ENCODE measurements at places on chromosomes 16 and 17.

GRCh38 chr17:74874615-74875037, 1.8 kb upstream of the FDXR start:
- no peak for DNase-seq

- no peak for DNase-seq
Observed at GRCh38 chr16:15847611-15848175, 9.1 kb downstream of the MYH11 start.

DNA sequence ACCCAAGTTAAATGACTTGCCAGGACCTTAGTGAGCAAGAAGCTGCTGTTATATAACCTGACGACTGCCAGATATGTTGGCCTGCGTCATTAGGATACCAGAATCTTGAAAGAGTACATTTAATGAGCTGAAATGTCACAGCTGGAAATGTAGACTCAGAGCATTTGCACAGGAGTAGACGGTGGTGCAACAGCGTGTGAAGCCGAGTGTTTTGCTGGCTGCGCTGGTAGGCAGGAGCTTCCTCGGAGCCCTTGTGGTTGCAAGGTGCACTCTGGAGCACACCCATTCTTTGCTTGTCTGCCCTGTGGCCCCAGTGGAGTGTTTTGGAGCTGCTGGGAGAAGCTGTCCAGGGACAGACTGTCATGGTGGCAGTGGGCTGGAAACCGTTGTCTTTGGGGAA, 79.3 kb downstream of the BANP start:
- no peak for DNase-seq

DNA sequence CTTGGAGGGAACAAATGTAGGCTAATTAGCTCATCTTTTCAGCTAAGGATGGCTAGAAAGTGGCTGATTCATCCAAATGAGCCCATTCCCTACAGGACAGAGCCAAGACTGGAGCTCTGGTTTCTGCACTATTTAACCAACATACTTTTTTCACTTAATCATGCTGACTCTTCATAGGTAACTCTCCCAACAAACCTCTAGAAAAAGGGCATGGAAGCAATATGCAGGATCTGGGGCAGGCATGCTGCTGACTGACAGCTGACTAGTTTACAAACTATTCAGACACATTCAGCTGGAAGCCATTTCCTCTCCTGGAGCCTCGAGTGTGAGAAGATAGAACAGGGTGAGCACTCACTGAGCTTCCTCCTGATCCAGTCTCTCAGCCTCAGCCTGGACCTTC, 6.2 kb downstream of the BECN1 start:
- no peak for DNase-seq

DNA sequence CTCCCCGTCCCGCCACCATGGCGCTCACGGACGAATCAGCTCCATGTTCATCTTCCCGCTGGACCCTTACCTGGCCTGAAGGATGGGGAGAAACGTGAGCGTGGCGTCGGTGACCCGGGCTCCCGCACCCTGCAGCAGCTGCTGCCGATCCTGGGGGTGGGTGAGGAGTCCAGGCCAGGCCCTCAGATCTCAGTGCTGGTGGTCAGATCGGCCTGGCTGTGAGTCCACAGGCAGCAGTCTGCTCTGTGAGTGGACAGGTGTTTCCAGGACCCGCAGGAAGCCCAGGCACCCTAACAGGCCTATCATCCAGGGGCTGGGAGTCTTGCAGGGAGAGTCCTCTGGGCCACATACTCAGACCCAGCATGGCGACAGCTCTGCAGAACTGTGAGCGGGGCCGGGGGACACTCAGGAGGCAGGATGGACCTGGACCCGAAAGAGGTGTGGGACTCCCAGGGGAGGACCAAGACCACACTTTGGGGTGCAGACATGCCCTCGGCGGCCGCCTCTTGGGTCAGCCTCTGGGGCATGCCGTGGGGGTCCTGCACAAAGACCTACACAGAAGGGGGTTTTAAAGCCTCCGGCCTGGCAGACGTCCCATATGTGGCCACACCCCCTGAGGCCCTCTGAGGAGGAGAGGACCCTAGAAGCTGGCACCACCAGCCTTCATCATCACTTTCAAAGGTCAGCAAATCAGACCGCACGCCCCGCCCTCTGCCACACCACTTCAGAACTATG, 27.2 kb upstream of the ZNF469 start:
- DNase-seq: no peak

DNA sequence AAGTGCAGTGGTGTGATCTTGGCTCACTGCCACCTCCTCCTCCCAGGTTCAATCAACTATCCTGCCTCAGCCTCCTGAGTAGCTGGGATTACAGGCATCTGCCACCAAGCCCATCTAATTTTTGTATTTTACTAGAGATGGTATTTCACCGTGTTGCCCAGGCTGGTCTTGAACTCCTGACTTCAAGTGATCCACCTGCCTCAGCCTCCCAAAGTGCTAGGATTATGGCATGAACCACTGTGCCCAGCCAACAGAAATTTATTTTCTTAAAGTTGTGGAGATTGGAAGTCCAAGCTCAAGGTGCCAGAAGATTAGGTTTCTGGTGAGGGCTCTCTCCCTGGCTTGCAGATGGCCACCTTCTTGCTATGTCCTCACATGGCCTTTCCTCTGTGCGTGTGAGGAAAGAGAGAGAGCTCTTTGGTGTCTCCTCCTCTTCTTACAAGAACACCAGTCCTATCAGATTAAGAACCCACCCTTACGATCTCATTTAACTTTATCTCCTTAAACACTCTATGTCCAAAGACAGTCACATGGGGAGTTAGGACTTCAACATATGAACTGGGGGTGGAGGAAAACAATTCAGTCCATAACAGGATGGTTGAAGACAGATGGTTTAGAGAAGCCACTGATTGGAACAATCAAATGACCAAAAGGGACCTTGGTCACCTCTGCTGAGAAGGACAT, 31.8 kb downstream of the C16orf82 start:
- DNase-seq: no peak

DNA sequence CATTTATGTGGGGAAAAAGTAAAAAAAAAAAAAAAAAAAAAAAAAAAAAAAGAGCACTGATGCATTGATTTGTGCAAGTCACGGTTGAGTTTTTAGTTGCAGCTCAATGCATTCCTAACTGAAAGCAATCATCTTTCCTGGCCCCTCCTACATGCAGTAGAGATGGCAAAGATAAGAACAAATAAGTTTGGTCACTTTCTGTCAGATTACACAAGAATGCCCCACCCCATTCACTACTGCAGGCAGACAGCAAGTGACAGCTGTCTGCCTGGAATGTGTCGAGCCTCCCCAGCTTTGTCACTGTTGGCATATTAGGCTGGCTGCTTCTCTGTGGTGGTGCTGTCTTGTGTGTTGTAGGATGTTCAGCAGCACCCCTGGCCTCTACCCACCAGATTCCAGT, 243.5 kb downstream of the FOXL1 start:
- DNase-seq: no peak

- peak; percentile 24 for DNase-seq
Observed at GRCh38 chr17:74566132-74566753, 1.1 kb downstream of the CD300H start.

DNA sequence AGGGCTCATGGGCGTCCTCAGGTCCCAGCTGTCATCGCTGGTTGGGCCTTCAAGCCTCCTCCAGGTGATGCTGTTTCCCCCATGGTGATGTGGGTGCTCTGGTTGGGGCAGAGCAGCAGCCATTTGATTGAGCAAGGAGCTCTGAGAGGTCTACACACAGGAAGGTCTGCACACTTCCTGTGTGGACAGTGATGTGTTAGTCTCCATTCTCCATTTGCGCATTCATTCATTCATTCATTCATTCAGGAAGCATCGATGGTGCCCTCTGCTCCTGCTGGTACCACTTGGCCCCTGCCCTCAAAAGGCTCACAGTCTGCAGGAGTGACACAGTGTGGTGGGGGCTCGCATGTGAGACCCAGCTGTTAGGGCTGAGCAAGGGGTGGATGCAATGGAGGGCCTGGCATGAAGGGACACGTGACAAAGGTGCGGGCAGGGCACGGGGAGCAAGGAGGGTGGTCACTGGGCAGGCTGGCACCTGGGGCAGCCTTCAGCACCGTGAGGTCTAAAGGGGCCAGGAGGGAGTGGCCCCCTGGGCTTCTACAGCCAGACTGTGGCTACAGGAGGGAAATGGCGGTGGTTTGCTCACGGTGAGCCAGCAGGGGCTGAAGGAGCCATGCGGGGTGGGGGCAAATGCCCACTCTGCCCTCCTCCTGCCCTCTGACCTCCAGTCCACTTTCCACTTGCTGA, 1.5 kb downstream of the ADGRG3 start:
- no peak for DNase-seq

DNA sequence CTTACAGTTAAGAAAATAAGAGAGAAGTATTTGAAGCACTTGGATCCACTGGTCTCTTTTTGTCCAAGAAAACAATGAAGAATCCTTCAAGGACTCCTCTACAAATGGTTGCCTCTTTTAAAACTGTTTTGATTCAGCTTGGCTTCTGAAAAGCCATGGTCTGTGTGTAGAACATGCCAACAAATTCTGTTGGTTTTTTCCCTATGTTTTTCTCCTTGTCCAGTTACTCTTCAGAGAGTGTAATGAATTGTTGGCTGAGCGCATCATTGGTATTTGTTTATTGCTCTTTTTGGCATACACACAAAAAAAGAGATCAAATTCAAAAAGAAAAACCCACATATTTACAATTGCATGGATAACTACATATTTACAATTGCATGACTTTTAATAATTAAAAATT, at the start of gene ABCA10:
Gene ABCA10, minus strand, starts transcription at position 249 of the 400 bp plus-strand sequence. CDS start 3,466 bp downstream, outside the sequence.
- no peak for DNase-seq

GRCh38 chr17:75647061-75647460, 13.8 kb downstream of the SMIM5 start:
- peak; percentile 48 for DNase-seq

GRCh38 chr17:7045492-7046126, 1.7 kb upstream of the SLC16A11 start:
- DNase-seq: no peak

DNA sequence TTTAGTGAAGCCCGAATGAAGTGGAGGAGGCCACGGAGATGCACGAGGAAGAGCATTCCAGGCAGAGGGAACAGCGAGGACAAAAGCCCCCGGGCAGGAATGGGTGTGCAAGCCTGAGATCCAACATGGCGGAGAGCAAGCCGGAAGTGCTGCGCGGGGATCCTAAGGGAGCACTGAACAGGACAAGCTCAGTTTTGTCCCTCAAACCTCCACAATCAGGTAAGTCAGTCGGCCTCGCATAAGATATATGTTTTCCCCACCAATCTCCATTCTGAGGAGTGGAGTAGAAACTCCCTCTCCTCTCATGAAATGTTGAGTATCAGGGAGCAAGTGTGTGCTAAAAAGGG, 32.9 kb upstream of the USP22 start:
- no peak for DNase-seq

DNA sequence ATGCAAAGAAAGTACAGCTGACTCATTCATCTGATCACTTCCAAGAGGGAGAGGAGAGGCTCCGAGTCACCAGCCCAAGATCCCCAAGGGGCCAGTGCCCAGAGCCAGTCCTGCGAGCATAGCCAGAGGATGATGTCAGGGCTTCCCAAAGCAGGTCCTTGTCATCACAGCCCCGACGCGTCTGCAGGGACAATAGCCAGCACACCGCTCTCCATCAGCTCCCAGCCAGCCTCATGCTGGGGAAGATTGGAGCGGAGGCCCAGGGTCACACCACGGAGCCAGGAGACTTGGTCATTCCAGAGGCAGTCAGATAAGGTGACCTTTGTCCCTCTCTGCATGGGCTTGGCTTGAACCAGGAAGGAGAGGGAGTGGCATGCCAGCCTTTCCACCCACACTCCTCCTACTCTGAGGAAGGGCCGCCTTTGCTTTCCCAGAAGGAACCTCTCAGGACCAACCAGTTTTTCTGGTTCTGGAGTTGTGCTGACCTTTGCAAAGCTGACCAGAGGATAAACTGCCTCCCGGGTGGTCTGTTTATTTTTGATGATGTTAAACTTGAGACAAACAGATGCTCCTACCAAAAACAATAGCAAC, 58.3 kb upstream of the ARHGAP44 start:
- DNase-seq: no peak

GRCh38 chr16:2152695-2153506, 2.7 kb upstream of the TRAF7 start:
- no peak for DNase-seq

DNA sequence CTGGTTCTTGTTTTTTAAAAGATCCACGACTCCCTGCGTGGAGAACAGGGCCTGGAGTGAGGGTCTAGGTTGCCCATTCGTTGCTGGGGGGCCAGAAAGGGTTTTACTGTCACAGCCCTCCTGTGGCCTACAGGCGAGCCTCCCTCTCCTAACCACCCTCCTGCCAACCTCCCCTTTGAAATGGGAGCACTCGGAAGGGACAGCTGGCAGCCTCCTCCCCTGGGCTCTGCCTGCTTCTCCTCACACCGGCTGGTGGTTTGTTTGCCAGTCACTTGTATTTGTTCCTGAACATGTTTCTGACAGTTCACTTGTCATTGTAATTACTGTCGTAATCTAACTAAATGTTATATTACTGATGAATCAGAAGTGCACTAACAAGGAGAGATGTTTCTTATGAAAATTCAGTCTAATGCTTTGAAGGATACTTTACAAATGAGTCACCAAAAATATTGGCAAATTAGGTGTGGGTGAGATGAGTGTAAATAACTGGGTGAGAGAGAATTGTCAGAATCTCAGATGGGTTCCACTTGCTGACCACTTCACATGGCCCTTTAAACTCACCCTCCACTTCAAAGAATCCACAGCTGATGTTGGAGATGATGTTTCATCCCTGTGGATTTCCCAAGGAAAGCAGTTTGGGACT, 2.7 kb upstream of the SPPL2C start:
- DNase-seq: no peak

DNA sequence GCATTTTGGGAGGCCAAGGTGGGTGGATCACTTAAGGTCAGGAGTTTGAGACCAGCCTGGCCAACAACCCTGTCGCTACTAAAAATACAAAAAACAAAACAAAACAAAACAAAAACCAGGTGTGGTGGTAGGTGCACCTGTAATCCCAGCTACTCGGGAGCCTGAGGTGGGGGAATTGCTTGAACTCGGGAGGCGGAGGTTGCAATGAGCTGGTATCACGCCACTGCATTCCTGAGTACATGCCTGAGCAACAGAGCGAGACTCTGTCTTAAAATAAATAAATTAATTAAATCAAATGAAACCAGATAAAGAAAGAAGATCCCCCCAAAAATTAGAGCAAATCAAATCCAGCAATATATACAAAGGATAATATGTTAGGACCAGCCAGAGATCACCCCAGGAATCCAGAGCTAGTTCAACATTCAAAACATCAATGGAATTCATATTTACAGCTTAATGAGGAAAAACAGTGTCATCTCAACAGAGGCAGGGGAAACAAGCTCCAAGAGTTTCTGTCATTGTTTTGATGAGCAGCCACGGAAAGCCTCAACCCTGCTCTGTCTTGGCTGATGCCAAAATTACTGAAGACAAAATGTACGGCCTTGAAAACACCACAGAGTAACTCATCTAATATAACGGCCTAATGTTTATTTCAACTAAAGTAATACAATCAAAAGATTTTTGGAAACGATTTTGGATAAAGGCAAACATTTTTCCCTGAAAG, 3.7 kb downstream of the PEMT start:
- no peak for DNase-seq

- no peak for DNase-seq
Observed at GRCh38 chr17:19421926-19422325, 10.9 kb downstream of the RNF112 start.

- no peak for DNase-seq
Observed at GRCh38 chr17:32102172-32102571, 40.1 kb upstream of the RHOT1 start.

- no peak for DNase-seq
Observed at GRCh38 chr17:64399767-64400156, 9.1 kb upstream of the PECAM1 start.

- no peak for DNase-seq
Observed at GRCh38 chr16:65415460-65415859, 293.6 kb upstream of the CDH11 start.

- DNase-seq: no peak
Observed at GRCh38 chr17:8074554-8074953, 13.0 kb downstream of the ALOX12B start.

- DNase-seq: no peak
Observed at GRCh38 chr17:12618557-12618956, 47.1 kb upstream of the MYOCD start.

All from head of caudate nucleus (tissue), 42 donors.